ENCODE measurements at places on chromosomes 7 and 10. TPM values are rescaled to one million over a fixed set of nuclear protein-coding genes. Genes with fewer than 3 reads are reported as not detected.

DNA sequence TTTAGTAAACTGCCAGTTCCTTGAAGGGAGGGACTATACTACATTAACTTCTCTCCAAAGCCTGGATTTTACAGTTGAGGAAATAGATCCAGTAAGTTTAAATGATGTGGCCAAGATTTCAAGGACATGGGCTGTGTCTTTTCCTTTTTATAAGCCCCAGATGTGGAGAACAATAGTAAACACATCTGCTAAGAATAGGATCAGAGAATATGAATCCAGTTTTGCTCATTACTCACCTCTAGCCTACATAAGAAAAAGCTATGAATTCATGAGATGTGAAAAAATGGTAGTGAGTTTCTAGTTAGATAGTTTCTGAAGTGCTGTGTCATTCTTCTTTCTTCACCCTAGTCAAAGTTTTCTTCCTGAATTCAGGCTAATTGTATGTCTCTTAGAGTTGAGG, 38.6 kb downstream of the MAGI2 start:
- DNase-seq, result no peak

DNA sequence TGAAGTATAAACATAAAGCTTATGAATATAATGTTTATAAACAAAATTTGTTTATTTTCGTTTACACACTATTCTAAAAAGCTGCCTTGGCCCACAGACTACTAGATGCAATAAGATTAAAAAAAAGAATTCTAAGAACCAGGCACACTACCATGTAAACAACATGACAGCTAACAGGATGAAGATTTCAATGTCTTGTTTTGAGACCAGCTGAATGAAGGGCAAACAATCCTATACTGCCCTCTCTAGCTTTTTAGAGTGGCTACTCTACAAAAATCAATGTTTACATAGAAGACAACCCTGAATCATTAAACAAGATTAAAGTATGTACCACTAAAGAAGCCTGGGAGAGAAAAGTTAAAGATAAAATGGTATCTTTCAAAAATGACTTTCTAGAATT, 38.6 kb downstream of the SLC25A40 start:
- no peak for DNase-seq

The PKD2L1 gene
- total RNA-seq, result not detected

DNA sequence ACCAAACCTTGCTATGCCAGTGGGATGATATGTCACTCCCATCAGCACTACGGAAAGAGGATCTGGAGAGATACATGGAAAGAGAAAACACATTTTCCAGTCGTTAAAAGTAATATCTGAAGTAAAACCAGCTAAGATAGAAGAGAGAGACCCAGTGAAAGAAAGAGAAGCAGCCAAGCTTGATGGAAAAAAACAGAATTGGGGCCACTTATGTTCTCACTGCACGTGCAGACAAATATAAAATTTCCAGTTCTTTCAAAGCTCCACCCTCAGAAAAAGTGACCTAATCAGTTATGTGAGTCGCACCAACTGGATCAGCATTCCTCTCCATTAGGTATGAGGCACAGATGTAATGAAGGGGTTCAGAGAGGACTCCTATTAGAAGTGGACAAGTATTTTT, 266.1 kb downstream of the MTERF1 start:
- DNase-seq, result no peak

GRCh38 chr7:7220821-7221220, 38.5 kb downstream of the C1GALT1 start:
- DNase-seq, result no peak
